ENCODE measurements at places on chromosomes 5 and 9.

GRCh38 chr5:100270023-100270771 is 265.0 kb upstream of the FAM174A start:
- DNase-seq: no peak

DNA sequence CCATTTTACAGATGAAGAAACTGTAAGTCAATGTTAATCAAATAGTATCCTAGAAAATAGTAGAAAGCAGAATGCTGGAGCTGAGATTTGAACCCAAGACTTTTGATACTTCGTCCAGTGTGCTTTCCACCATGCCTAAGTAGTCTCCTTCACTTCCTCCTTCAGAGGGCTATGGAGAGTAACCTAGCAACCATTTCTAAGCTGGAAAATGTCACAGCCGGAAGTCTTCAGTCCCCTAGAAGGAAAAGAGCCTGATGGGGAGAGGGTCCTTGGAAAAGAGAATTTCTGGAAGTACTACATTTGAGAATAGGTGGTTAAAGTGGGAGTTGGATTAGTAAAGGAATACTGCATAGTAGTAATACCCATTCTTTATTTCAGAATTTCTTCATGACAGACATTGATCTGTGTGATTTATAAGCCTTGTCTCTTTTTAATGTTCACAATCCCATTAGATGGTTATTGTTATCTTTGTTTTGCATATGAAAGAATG is 32.7 kb downstream of the PCDHAC2 start:
- DNase-seq: no peak

- DNase-seq: no peak
These were observed 46.7 kb downstream of the GRIA1 start for GRCh38 chr5:153537207-153537606.

- no peak for DNase-seq
These were observed 4.8 kb downstream of the GAS1 start for GRCh38 chr9:86942281-86943200.

GRCh38 chr5:72543811-72544210 is 36.6 kb upstream of the ZNF366 start:
- DNase-seq: no peak

DNA sequence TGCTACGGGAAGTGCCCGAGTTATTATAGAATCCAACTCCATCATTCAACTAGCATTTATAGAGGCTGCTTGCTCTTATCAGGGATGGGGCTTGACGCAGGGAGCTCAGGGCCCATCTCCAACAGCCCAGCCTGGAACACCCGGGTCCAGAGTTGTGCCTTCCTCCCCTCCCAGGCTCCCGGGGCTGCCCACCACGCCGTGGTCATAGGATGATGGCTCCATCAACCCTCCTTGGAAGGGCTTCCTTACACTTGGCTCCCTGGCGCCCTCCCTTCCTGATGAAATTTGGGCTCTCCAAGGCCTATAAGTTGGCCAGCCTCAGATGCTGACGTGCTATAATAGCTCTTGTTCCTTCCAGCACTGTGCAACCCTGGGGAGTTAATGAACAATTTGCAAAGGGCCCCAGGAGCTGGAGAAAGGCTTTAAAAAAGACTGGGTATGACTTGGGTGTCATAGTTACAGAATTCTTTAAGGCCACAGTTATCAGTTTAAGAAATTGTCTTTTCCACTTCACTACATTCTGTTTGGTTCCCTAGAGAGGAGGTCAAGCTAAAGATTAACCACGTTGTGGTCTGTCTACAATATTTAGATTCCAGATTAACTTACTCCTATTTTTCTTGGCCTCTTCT is 42.5 kb upstream of the GADD45G start:
- no peak for DNase-seq

Data from activated CD8-positive, alpha-beta memory T cell treated with anti-CD3 and anti-CD28 coated beads for 1 hour (primary cell).